ENCODE measurements at places on chromosomes 3 and 15.

DNA sequence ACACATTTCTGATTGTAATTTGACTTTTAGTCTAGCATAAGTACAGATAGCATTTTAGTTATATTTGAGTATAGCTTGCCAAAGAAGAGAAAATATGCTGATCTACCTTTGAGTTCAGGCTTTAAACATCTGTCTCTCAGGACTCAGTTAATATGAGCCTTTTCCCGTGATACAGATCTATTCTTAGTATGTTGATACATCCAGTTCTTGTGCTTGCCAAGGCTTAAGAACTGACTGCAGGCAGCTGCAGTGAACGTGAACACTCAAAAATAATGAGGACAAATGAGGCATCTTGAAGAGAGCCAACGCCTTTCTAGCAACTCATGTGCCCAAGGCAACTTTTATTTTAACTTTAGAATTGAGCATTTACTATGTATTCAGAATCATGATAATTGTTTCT lies 325.5 kb downstream of the SI start:
- DNase-seq, result no peak

DNA sequence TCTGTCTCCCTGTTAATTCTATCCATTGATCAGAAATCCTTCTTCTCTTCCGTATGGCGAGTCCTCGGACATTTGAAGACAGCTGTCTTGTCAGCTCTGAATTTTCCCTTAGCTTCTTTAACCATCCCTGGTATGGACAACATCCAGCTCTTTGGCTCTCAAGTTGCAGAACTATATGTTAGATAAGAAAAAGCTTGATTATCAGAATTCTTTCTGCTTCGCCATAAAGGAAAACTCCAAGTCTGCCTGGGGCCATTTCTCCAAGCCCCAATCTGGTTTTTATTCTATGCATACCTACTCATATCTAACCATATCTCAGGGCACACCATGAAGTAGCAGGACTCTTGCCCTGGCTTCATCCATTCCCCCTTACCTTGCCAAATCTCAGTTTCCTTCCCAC lies 215.7 kb upstream of the TMC3 start:
- DNase-seq, result no peak

- DNase-seq, result no peak
These were observed 253.0 kb downstream of the ARRDC4 start for GRCh38 chr15:98213346-98213979.

DNA sequence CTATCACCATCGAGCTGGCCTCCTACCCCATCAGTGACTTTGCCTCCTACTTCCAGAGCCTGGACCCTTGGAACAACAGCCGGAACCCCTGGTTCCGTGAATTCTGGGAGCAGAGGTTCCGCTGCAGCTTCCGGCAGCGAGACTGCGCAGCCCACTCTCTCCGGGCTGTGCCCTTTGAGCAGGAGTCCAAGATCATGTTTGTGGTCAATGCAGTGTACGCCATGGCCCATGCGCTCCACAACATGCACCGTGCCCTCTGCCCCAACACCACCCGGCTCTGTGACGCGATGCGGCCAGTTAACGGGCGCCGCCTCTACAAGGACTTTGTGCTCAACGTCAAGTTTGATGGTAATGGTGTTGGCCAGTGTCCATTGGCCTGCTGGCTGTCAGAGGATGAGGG lies 6.1 kb downstream of the GRM2 start:
- DNase-seq, result no peak

- no peak for DNase-seq
These were observed 79.0 kb downstream of the SATB1 start for GRCh38 chr3:18346097-18346496.

DNA sequence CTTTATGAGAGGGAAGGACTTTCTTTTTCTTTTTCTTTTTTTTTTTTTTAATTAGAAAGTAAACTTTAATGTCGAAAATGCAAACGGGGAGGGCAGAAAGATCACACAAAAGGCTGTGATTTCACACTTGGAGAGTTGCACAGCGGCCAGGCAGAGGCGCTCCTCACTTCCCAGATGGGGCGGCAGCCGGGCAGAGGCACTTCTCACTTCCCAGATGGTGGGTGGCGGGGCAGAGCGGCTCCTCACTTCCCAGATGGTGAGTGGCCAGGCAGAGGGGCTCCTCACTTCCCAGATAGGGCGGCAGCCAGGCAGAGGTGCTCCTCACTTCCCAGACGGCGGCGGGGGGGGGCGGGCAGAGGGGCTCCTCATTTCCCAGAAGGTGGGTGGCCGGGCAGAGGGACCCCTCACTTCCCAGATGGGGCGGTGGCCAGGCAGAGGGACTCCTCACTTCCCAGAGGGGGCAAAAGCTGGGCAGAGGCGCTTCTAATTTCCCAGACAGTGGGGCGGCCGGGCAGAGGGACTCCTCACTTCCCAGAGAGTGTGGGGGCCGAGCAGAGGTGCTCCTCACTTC lies 88.6 kb downstream of the ATP2B2 start:
- DNase-seq, result no peak

DNA sequence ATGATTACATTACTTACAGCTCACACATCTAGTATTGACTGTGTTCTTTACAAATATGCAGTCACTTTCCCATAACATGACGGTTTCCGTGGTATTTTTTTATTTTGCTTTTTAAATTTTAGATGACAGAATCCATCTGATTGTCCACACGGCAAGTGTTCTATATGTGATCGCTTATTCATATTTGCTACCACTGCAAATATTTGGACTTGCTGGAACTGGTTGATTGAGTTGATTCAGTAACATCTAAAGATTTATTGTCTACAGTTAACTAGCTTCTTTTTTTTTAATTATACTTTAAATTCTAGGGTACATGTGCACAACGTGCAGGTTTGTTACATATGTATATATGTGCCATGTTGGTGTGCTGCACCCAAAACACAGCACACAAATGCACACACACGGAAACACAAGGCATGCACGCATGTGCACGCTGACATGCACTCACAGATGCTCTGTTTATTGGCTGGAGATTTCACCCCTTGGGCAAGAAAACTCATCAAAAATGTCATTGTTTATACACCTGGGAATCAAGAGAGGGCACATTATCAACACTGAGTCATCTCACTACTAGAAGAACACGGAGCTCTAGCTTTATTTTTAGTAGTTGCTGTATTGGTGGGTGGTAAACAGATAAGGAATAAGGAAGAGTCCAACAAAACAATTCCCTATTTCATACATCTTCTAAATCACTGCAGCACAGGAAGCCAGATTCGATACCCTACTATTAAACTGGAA lies 16.4 kb downstream of the ARRDC4 start:
- no peak for DNase-seq

GRCh38 chr3:46049093-46049492 lies 21.8 kb upstream of the XCR1 start:
- DNase-seq, result no peak

DNA sequence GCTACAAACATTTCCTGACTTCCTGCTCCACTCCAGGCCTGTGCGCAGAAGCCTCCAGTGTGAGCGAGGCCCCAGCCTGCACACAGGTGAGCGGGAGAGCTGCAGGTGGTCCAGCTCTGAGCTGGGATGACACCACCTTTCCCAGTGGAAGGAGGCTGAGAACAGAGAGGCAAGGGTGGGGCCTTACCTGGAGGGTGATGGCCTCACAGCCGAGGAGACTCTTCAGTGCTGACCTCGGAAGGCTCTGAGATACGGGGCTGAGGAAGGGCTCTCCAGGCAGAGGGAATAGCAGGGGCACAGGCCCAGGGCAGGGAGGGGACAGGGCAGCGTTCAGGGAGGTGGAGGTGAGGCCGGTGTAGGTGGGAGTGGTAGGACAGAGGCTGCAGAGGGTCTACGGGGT lies 70.8 kb downstream of the EFCAB12 start:
- no peak for DNase-seq

GRCh38 chr3:79326642-79327041 lies 441.2 kb downstream of the ROBO1 start:
- DNase-seq, result no peak

GRCh38 chr3:48694610-48695392 lies 9.1 kb upstream of the NCKIPSD start:
- DNase-seq, result peak; percentile 25

GRCh38 chr3:112200317-112200666 lies 67.2 kb upstream of the GCSAM start:
- DNase-seq, result no peak

- no peak for DNase-seq
These were observed 16.9 kb downstream of the TIGIT start for GRCh38 chr3:114310695-114311094.
